NCI-H1930 (cell line): ENCODE measurements at places on chromosomes 3 and 15.

DNA sequence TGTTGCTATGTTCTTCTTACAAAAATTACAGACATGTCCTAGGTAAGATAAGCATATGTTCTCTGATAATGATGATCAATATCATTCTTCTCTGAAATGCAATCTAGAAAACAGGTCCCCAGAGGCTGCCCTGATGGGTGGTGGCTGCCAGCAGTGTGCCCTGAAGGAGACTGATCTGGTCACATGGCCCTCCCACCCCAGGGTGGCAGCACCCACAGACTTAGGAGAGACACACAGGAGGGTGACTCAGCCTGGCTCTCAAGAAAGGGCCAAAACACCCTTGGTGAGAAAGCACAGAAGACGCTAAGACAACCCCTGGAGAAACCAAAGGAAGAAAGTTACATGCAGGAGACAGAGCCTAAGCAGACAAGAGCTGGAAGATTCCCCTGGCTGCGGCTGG lies 203.7 kb downstream of the TJP1 start:
- no peak for DNase-seq

DNA sequence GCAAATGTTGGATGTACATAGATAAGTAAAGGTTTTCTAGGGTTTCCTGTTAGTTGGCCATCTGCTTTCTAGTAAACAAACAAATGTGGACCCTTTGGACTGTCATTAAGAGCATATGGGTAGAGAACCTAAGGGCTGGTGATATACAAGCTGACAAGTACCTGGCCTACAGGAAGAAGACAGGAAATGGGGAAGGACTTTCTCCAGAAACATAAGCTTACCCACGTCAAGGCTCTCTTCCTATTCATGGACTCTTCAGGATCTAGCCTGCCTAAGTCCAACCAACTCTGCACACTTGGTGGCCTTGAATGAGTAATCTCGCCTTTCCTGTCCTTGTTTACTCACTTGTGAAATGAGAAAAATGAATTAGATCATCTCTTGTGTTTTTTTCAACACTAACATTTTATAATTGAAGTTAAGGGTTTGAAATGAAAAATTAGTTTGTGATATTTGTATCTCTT lies 22.2 kb upstream of the GOLIM4 start:
- no peak for DNase-seq

DNA sequence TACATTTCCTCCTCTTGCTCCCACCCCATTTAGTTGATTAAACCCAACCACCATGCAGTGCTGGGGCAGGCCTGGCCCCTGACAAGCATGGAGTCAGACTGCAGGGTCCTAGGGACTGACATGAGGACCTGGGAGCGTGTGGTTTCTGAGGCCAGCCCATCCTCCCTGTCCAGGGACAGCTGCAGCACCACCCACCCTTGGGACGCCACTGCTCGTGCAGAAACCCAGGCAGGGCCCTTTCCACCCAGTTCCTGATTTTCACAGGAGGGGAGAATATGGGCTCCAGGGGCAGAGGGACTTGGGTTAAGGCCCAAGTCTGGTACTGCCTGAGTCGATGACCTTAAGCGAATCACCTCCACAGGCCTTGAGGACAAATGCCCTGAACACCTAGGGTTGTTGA lies 23.7 kb downstream of the PLXND1 start:
- DNase-seq = no peak

GRCh38 chr15:75044258-75044878 lies 21.0 kb downstream of the PPCDC start:
- DNase-seq = no peak

GRCh38 chr3:52228751-52229291 lies 3.4 kb upstream of the TLR9 start:
- no peak for DNase-seq

GRCh38 chr3:79285380-79285779 lies 482.4 kb downstream of the ROBO1 start:
- no peak for DNase-seq

DNA sequence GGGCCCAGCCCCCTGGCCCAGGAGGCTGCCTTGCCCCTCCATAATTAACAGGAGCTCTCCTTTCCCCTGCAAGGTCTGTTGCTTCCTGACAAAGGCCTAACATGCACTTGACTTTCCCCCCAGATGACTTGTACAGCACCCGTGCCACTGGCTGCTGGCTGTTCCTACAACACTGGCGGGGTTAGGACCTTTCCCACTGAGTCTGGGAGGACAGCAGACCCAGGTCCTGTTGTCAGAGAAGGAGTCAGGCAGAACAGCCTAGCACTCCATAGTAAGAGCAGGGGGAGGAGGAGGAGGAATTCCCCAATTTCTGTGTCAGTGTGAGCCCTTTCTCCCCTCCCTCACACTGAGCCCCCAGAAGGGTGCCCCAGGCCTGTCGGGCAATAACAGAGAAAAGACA lies 99.2 kb downstream of the CORO2B start:
- DNase-seq = no peak

GRCh38 chr3:187519428-187519890 lies 150.7 kb downstream of the SST start:
- DNase-seq = no peak

DNA sequence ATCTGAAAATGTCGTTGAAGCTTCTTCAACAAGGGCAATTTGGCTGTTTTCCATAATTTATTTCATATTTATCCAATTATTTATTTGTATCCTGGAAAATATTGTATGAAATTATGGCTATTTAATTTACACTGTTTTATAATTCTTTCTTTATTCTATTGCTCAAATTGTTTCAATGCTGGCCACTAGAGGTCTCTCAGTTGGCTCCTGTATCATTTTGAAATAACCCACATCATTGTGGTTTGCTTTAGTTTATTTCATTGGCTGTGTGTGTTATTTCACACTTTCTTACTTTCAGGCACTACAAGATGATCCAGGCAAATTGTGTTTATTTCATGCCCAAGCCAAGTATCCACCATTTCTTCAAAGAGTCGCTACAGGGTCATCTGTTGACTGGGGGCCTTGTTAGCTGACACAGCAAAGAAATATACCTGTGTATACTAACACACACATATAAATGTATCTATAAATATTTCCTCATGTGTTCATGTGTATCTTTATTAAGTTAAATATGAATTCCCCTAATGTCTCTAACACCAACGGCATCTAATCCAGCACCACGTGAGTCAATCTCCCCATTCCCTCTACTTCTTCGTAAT lies 86.2 kb downstream of the NPAP1 start:
- no peak for DNase-seq
